ENCODE measurements at places on chromosomes 11 and 22.

DNA sequence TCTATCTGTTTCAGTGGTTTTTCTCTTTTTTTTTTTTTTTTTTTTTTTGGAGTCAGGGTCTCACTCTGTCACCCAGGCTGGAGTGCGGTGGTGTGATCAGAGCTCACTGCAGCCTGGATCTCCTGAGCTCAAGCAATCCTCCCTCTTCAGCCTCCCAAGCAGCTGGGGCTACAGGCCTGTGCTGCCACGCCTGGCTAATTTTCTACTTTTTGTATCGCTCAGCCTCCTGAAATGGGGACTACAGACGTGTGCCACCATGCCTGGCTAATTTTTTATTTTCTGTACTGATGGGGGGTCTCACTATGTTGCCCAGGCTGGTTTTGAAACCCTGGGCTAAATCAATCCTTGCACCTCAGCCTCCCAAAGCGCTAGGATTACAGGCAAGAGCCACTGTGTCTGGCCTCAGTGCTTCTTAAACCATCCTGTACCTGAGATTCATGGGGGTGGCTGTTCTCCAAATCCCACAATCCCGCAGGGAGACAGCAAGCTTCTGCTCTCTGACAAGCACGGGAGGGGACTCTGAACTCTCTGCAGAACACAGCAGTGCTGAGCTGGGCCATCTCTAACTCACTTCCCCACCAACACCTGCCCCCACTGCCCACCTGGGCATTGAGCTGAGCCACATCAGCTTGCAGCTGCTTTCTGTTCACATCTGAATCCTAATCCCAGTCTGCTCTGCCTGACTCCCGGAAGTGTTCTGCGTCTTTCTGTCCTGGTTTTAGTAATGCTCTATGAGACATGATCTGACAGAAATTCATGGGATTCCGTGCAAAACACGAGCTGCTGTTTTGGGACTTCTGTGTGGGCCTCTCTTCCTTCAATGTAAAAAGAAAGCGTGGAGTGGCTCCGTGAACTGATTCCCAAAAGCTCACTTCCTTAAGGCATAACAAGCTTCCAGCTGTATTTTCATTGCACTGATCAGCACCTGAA lies 400.0 kb downstream of the LARGE1 start:
- no peak for DNase-seq

DNA sequence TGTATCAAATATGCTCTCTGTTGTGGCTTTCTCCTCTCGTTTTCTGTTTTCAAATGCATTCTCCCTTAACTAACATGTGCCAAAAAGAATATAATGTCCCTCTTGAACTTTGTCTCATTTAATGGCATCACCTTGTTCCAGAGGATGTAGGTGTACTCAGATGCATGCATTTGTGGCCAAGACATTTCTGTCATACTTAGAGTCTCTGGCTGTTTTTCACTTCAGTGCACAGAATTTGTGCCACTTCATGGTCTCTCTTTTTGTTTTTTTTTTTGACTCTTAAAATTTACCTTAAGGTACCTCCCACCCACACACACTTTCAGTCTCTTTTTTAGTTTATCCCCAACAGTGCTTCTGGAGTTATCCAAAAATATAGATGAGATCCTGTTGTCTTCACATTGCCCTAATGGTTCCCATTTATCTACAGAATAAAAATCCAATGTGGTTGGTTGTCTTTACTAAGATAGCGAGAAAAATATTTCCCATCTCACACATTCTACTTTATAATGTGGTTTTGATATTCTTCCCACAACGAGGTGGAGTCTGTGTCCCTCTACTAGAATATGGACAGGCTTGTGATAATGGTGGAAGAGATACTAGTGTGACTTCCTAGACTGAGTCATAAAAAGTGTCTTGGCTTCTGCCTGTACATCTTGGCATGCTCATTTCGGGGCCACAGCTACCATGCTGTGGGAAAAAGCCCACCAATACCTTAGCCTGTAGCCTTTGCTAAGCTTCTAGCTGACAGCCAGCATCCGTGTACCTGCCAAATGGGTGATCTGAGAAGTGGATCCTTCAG lies 125.8 kb downstream of the DDX10 start:
- no peak for DNase-seq

- no peak for DNase-seq
Measured at GRCh38 chr22:27961182-27961581, 42.1 kb upstream of the PITPNB start.

DNA sequence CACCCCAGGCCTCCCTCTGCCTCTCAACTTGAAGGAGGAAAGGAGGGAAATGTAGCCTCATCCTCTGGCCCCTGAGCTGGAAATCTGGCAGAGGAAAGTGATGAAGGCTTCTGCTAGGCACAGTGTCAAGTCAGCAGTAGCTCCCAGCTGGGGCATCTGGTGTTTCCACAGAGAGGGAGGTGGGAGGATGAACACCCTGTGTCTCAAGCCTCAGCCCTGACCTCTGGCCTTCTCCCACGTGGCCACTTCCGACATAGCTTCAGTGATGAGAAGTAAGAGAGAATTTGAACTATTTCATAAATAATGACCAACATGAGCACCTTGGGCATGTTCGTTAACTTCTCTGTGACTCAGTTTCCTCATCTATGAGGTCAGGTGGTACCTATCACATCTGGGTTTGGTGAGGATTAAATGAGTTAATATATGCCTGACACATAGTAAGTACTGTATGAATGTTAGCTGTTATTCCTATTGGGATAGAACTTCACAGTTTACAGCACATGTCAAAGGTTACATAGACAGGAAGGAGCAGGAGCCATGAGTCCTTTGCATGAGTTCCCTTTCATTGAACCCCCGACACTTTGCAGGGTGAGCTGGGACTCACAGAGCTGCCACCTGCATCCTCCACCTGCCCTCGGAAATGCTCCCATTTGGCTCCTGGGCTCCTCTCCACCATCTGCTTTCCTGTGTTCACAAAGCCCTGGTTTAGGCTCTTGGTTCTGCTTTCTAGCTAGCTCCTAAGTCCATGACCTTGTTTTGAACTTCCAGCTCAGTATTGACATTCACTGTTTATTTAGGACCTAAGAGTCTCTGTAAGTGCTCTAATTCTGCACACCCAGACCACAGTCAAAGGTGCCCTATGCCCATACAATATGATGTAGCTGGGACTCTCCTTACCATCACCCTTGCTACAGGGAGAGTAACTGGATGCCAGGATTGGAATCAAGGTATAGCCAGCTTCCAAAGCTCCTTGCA lies 61.7 kb downstream of the CSNK2A3 start:
- DNase-seq, result no peak

DNA sequence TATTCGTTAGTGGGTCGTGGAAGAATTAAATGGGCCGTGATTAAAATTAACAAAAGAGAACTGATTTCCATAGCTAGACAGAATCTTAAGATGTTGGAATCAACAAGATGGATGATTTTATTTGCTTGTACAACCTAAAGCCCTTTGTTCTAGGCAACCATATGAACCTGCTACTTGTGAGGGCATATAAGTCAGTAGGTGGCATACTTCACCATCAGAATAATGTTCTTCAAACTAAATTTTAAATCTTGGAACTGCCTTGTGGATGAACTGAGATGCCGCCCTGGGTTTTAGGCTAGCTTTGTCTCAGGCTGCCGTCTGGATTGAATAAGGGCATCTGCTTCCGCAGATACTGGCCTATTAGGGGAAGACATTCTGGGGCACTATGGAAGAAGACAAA lies 40.9 kb downstream of the CSRP3 start:
- DNase-seq, result no peak

- DNase-seq, result no peak
Measured at GRCh38 chr11:100098560-100098959, 588.5 kb upstream of the ARHGAP42 start.

GRCh38 chr11:117909611-117910382 lies 19.4 kb downstream of the TMPRSS13 start:
- no peak for DNase-seq

DNA sequence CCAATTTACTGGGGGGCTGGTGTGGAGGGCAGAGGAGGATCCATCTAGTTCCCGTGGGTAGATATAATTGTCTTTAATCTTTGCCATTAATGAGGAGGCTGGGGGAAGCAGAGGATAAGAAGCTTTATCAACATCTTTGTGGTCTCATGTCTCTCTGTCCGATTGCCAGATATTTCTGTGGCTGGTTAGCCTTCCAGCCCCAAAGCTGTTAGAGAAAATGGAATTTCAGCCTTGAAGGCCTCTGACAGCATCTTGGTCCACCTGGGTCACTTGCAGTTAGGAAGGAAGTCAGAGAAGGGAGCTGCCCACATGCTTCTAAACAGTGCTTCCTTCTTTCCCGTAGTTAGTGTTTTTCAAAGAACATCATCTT lies 56.9 kb downstream of the ABTB2 start:
- DNase-seq, result no peak

- no peak for DNase-seq
Measured at GRCh38 chr11:37422511-37422910, 824.5 kb upstream of the RAG2 start.

- no peak for DNase-seq
Measured at GRCh38 chr11:44576656-44577055, 11.2 kb downstream of the CD82 start.

- no peak for DNase-seq
Measured at GRCh38 chr11:108530426-108530825, 32.2 kb upstream of the POGLUT3 start.

GRCh38 chr11:124970925-124971324 lies 16.9 kb downstream of the CCDC15 start:
- DNase-seq, result no peak

- DNase-seq, result peak; percentile 17
Measured at GRCh38 chr22:25235547-25236290, 16.3 kb downstream of the CRYBB2 start.

- DNase-seq, result no peak
Measured at GRCh38 chr22:20009582-20010306, 6.9 kb downstream of the ARVCF start.

GRCh38 chr22:48432781-48433518 lies 1394.7 kb downstream of the BRD1 start:
- no peak for DNase-seq

DNA sequence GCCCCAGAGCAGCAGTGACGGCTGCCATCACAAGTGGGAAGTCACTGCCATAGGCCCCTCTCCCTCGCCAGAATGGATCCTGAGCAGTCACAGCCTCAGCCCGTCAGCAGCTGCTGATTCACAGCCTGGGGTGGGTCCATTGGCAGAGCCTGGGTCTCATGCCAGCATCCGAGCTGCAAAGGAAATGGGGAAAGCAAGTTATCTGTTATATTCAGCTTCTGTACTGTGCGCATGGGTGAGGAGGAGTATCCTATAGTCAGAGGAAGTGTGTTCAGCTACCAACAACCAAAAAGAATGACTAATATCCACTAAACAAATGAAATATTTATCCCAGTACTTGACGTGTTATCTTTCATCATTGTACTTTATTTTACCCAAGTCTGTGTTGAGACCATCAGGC lies 119.7 kb downstream of the RCN1 start:
- DNase-seq, result no peak

DNA sequence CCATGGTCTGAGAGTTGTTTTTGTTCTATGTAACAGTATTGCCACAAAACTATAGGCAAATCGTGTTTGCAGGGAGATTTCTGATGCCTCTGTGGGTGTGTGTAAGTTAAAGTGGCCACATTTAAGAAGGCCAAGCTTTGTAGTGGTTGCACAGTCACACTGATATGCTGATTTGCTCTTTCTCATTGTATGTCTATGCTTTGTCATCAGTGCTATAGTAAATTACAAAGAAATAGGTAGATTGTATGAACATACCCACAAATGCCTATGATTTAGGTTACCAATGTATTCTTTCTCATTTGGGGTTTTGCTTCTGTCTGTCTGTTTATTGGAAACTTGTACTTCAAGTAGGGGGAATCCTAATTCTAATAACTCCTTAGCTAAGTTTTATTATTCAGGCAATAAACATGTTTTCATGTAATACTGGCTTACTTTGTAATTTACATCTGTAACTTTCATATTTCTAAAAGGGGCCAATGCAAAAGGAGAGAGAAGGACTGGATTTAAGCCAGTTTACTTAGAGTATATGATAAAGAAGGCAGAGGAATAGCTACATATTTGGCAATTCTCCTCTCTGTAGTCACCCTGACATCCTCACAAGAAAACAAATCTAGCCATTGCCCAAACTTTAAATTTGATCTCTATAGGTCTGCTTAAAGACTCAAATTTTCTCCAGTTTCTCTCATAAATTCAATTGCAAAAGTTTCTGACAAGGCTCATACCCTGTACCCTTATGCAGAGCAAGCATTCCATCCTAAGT lies 2.0 kb downstream of the FIBIN start:
- no peak for DNase-seq

GRCh38 chr22:33451866-33452469 lies 393.8 kb upstream of the SYN3 start:
- no peak for DNase-seq

Measured in activated T-helper 1 cell treated with Interleukin-2 at 50 U/mL for 16 hours (primary cell).